ENCODE measurements at places on chromosomes 2 and 18. TPM values are rescaled to one million over a fixed set of nuclear protein-coding genes. Genes with fewer than 3 reads are reported as not detected.

The HES6 gene
- 17.6 TPM for polyA plus RNA-seq

The LONRF2 gene
- polyA plus RNA-seq, result 0.22 TPM

The AAMP gene
- polyA plus RNA-seq, result 124 TPM

The LIMS4 gene
- polyA plus RNA-seq, result 3.2 TPM

The PIEZO2 gene
- 19.3 TPM for polyA plus RNA-seq

- no peaks in the 10 kb centered on the region for H3K36me3 ChIP-seq
- peaks cover 8% of the 10 kb centered on the region for H3K4me1 ChIP-seq
- H3K4me3 ChIP-seq, result peak within 1 kb of the TSS; percentile 35
- peak; percentile 77 for DNase-seq
These were observed at the start of gene GALNT13 for GRCh38 chr2:153871231-153872221. GALNT13 (plus strand) TSS chr2:153871922.

- no peaks in the 10 kb centered on the region for H3K27me3 ChIP-seq
- DNase-seq, result no peak
- H3K36me3 ChIP-seq, result no peaks in the 10 kb centered on the region
- H3K4me1 ChIP-seq, result peaks cover 14% of the 10 kb centered on the region
These were observed 3.8 kb downstream of the KRCC1 start for GRCh38 chr2:88051792-88052191.

- peak; percentile 90 for DNase-seq
- H3K36me3 ChIP-seq, result no peaks in the 10 kb centered on the region
- peaks cover 5% of the 10 kb centered on the region for H3K27me3 ChIP-seq
- H3K4me1 ChIP-seq, result peaks cover 2% of the 10 kb centered on the region
These were observed 22.9 kb upstream of the LBH start for GRCh38 chr2:30208453-30208852.

GRCh38 chr18:23932385-23933067 lies 82.0 kb upstream of the TTC39C start:
- H3K4me1 ChIP-seq, result no peaks in the 10 kb centered on the region
- H3K36me3 ChIP-seq, result no peaks in the 10 kb centered on the region
- H3K27me3 ChIP-seq, result no peaks in the 10 kb centered on the region
- DNase-seq, result no peak
- H3K27ac ChIP-seq, result no peak overlapping the region
- H3K4me3 ChIP-seq, result no peak overlapping the region

- no peaks in the 10 kb centered on the region for H3K36me3 ChIP-seq
- H3K27ac ChIP-seq, result no peak overlapping the region
- no peak for DNase-seq
- H3K27me3 ChIP-seq, result no peaks in the 10 kb centered on the region
These were observed 183.4 kb downstream of the CALCRL start for GRCh38 chr2:187264612-187265011.

- H3K36me3 ChIP-seq, result peaks cover 6% of the 10 kb centered on the region
- H3K27me3 ChIP-seq, result no peaks in the 10 kb centered on the region
- no peak overlapping the region for H3K27ac ChIP-seq
- no peak overlapping the region for H3K4me3 ChIP-seq
These were observed 72.2 kb downstream of the EIPR1 start for GRCh38 chr2:3305431-3305830.

DNA sequence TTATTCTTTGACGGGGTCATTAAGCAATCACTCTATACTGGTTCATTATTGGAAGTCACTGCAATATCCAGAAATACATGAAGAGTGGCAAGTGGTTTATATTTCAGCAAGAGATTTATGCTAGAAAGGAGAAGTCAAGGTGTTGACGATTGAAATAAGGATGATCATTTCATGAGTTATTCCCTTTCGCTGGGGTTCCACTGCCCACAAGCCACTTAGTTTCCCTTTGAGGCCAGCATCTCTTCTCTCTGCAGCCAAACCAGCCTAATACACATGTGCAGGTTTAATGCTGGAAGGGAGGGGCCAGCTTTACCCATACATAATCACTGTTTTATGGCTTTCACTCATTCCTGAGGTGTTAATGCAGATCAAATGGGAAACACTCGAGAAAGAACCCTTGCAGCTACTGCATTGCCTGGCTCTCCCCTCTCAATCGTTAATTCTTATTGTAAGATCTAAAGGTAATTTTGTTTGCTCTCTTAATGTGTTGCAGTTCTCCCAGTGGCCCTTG lies 108.4 kb downstream of the MEIS1 start:
- H3K36me3 ChIP-seq, result no peaks in the 10 kb centered on the region
- no peak for DNase-seq
- H3K27ac ChIP-seq, result no peak overlapping the region
- no peak overlapping the region for H3K4me3 ChIP-seq
- H3K27me3 ChIP-seq, result no peaks in the 10 kb centered on the region
- H3K4me1 ChIP-seq, result no peaks in the 10 kb centered on the region

GRCh38 chr2:64792995-64793639 lies 139.4 kb upstream of the SERTAD2 start:
- peaks cover 2% of the 10 kb centered on the region for H3K27me3 ChIP-seq
- H3K36me3 ChIP-seq, result no peaks in the 10 kb centered on the region
- H3K4me1 ChIP-seq, result peaks cover 6% of the 10 kb centered on the region
- H3K27ac ChIP-seq, result no peak overlapping the region
- no peak overlapping the region for H3K4me3 ChIP-seq

- H3K27ac ChIP-seq, result no peak overlapping the region
- no peaks in the 10 kb centered on the region for H3K36me3 ChIP-seq
- peak; percentile 59 for DNase-seq
- H3K4me3 ChIP-seq, result no peak overlapping the region
- peaks cover 33% of the 10 kb centered on the region for H3K27me3 ChIP-seq
These were observed 979 bp downstream of the LONRF2 start for GRCh38 chr2:100321179-100321865.

DNA sequence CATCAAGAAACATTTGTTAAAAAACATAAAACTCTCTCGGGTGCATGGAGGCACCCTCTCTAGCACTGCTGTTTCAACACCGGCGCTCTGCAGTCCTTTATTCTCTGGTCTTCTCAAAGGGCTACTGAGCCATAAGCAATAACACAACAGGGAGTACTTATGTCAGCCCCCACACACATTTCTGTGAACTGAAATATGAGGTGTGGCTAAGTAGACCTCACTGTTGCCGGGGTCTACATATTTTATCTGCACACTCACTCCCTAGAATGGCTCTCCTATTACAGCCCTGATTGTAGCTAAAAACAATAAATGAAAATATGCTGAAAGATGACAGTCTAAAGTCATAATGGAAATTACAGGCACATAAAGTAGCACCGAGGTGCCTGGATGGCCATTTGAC lies 235.1 kb downstream of the GRB14 start:
- DNase-seq, result no peak
- H3K27ac ChIP-seq, result no peak overlapping the region
- H3K36me3 ChIP-seq, result no peaks in the 10 kb centered on the region
- no peak overlapping the region for H3K4me3 ChIP-seq
- no peaks in the 10 kb centered on the region for H3K4me1 ChIP-seq

DNA sequence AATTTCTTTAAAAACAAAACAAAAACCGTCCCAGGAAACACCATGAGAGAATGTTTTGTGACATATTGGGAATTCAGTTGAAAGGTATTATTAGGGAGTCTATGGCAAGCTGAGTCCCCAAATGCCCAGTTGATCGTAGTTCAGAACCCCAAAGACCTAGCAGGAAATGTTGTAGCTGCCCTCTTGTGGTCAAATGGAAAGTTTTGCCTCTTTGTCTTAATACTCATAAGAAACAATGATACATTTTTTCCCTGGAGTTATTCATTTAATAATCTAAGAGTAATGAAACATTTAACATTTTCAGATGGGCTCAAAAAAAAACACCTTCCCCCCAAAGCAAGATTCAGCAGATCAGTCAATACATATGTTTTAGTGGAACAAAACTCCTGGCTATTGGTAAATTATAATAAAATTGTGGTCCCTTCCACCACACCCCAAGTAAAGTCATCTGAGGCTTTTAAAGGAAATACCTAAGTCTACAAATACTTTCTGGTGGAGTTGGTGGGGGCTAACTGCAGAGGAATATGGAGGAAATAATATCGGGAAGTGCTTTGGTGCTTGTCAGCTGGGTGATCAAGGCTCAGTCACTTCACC lies 37.8 kb upstream of the EFEMP1 start:
- H3K4me1 ChIP-seq, result peaks cover 9% of the 10 kb centered on the region
- no peak overlapping the region for H3K27ac ChIP-seq
- DNase-seq, result peak; percentile 46
- H3K36me3 ChIP-seq, result no peaks in the 10 kb centered on the region

Data from muscle of leg (tissue), 16 donors.